Hepatocyte (in vitro differentiated cells): ENCODE measurements at places on chromosomes 13 and 19.

GRCh38 chr19:9352505-9352904 lies 10.3 kb upstream of the ZNF177 start:
- DNase-seq, result no peak

DNA sequence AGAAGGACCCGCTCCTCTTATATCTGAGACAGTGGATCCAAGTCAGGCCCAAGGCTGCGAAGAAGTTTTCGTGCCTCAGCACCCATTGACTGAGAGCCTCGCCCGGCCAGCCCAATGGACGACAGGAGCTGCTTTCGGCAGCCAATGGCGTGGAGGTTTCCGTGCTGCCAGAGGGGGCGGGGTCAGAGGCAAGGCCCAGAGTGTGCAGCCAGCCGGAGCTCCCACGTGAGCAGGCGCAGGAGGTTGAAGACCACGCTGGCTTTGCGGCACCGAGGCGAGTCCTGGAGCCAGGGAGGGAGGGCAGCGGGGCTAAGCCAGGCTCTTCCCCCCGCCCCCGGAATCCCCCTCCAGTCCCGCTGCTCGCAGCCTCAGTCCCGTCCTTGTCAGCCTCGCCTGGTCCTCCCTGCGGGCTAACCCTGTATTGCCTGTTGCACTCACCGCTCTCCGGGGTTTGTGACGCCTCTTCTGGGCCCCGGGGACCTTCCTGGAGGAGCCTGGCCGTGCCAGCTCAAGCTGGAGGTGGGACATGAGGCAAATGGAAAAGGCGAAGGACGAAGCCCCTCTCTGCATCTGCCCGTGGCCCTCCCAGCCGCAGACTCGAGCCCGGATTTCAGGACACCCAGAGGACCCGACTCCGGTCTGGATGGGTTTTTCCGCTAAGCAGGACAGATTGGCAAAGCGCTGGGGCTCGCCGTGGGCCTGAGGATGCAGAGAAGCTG lies 1.5 kb downstream of the IFNL4 start:
- DNase-seq, result no peak

GRCh38 chr19:8460516-8461298 lies 15.9 kb downstream of the HNRNPM start:
- DNase-seq, result no peak

DNA sequence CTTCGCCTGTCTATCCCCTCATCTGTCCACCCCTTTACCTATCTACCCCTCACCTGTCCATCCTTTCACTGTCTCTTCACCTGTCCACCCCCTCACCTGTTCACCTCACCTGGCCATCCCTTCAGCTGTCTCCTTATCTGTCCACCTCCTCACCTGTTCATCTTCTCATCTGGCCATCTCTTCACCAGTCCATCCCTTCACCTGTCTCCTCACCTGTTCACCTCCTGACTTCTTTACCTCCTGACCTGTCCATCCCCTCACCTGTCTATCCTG lies 13.2 kb upstream of the KANK2 start:
- DNase-seq, result no peak

GRCh38 chr19:8592231-8593009 lies 15.2 kb upstream of the MYO1F start:
- peak; percentile 99 for DNase-seq

- DNase-seq, result no peak
These were observed 246.9 kb downstream of the DNAJC15 start for GRCh38 chr13:43270130-43270830.

- DNase-seq, result peak; percentile 95
These were observed 73.4 kb upstream of the UBL3 start for GRCh38 chr13:29923554-29924481.

DNA sequence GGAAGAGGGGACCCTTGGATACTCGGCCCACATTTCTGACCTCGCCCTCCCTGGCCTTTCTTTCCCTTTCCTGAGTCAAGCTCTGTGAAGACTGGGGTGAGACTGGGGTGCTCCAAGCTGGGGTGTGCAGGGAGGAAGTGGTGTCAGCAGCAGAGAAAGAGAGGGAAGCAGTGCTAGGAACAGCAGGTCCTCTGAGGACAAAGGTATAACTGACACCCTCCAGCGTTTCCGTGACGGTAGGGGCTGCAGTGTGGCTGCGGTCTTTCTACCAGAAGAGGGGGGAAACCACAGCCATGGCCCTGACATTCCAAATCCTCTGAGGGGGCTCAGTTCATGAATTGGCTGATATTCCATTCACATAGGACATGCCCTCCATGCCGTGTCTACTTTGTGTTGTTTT lies 1.1 kb downstream of the KIR3DL2 start:
- DNase-seq, result no peak

GRCh38 chr19:339262-339887 lies 5.2 kb downstream of the MIER2 start:
- no peak for DNase-seq

DNA sequence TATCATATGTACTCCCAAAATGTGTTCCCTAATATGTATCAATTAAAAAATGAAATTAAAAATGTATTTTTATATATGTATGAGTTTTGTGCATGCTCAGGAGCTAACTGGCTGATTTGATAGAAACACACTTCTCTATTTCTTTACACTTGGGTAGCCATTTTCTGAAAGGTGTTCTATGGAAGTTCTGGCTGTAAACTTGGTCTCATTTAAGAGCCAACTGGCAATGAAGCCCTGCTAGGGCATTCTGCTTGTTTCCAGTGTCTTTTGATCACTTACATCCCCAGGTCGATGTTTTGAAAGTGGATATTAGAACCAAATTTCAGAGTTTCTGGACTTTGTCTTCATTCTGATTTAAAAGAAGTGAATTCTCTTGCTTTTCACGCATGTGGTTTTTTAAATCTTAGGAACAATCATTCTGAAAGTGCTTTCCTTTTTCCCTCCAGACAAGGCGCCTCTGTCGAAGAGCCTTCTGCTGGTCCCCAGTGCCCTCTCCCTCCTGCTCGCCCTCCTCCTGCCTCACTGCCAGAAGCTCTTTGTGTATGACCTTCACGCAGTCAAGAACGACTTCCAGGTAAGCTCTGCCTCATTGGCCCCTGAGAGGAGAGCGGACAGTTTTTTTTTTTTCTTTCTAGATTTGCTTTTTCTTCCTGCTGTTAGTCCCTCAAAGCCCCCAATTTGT lies 20.1 kb downstream of the GPR18 start:
- DNase-seq, result no peak
